Neuronal stem cell (in vitro differentiated cells): ENCODE measurements at places on chromosomes 12 and 14.

DNA sequence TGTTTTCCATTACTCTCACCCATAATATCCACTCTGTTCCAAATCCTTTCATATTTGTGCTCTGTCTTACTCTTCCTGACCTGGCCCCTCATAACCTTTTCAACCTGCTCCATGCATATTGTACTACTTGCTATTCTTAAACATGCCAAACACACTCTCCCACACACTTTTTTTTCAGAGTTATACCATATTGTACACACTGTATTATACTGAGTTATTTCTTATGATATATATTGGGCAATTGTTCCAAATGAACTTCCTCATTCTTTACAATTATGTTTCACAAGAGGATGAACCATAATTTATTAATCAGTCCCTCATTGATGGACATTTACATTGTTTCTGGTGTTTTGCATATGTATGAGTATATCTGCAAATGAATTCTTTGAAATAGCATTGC is 18.5 kb downstream of the ATL1 start:
- H3K4me1 ChIP-seq: no peaks in the 10 kb centered on the region
- H3K27me3 ChIP-seq: no peaks in the 10 kb centered on the region
- no peak overlapping the region for H3K27ac ChIP-seq
- no peak overlapping the region for H3K4me3 ChIP-seq
- no peak for DNase-seq

GRCh38 chr12:112837629-112838197 is 46.2 kb downstream of the RPH3A start:
- no peak overlapping the region for H3K27ac ChIP-seq
- DNase-seq: no peak
- no peaks in the 10 kb centered on the region for H3K27me3 ChIP-seq

GRCh38 chr12:124881123-124881522 is 17.5 kb upstream of the SCARB1 start:
- H3K4me3 ChIP-seq: no peak overlapping the region
- H3K4me1 ChIP-seq: peaks cover 6% of the 10 kb centered on the region
- H3K36me3 ChIP-seq: no peaks in the 10 kb centered on the region
- no peaks in the 10 kb centered on the region for H3K27me3 ChIP-seq
- no peak for DNase-seq
- no peak overlapping the region for H3K27ac ChIP-seq

DNA sequence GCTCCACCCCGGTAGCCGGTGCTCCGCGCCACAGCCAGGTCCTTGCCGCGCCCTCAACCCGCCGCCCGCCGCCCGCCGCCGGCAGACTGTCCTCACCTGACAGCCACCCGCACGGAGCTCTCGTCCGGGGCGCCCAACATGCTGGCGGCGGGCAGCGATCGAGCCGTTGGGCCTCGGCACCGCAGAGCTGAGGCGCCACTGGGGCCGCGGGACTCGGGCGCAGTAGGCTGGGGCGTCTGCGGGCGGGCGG is 164 bp downstream of the KIF21A start:
- peaks cover 3% of the 10 kb centered on the region for H3K4me1 ChIP-seq
- peak overlapping the region; percentile 85 for H3K4me3 ChIP-seq
- DNase-seq: no peak
- no peaks in the 10 kb centered on the region for H3K27me3 ChIP-seq

DNA sequence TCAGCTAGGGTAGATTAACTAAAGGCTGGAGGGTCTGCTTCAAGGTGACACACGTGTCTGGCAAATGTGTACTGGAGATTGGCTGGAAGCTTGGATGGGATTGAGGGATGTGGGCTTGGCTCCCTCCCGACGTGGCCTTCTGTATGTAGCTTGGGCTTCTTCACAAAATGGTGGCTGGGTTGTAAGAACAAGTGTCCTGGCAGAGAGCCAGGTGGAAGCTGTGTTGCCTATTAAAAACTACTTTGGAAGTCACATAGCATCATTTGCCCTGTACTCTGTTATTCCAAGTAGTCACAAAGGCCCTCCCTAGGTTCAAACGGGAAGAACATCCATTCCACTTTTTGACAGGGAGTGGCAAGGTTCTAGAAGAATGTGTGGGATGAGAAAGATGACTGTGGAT is 174.1 kb upstream of the PRICKLE1 start:
- no peak overlapping the region for H3K27ac ChIP-seq
- no peaks in the 10 kb centered on the region for H3K27me3 ChIP-seq
- no peaks in the 10 kb centered on the region for H3K36me3 ChIP-seq
- H3K4me3 ChIP-seq: no peak overlapping the region

DNA sequence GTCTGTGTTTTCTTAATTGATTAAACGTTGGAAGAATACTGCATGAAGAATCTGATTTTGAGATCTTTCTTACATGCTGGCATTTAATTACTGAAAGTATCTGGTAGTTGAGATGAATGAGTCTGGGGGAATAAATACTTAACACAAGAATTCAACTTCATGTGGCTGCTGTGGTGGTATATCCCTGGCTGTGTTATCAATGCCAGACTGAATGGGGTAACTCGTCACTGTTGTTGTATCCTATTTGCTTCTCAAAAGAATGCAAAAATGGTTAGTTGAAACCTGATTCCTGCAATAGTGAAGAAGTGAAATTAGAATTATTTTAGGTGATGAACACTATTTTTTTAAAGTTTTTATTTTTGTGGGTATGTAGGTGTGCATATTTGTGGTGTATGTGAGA is 72.5 kb downstream of the HMGA2 start:
- H3K27ac ChIP-seq: peak overlapping the region; percentile 94
- H3K36me3 ChIP-seq: no peaks in the 10 kb centered on the region
- DNase-seq: peak; percentile 26
- no peaks in the 10 kb centered on the region for H3K27me3 ChIP-seq

GRCh38 chr12:18383203-18383602 is 121.9 kb downstream of the PIK3C2G start:
- H3K4me1 ChIP-seq: peaks cover 7% of the 10 kb centered on the region
- peak; percentile 15 for DNase-seq
- H3K4me3 ChIP-seq: no peak overlapping the region
- no peak overlapping the region for H3K27ac ChIP-seq
- no peaks in the 10 kb centered on the region for H3K27me3 ChIP-seq

GRCh38 chr14:76826122-76826521 is at the start of gene LRRC74A:
LRRC74A (plus strand) TSS chr14:76826408; CDS start chr14:76826698, 290 bp downstream.
- H3K27ac ChIP-seq: no peak within 1 kb of the TSS
- no peaks in the 10 kb centered on the region for H3K27me3 ChIP-seq
- H3K4me3 ChIP-seq: no peak within 1 kb of the TSS
- no peaks in the 10 kb centered on the region for H3K36me3 ChIP-seq
- no peak for DNase-seq
- peaks cover 4% of the 10 kb centered on the region for H3K4me1 ChIP-seq

DNA sequence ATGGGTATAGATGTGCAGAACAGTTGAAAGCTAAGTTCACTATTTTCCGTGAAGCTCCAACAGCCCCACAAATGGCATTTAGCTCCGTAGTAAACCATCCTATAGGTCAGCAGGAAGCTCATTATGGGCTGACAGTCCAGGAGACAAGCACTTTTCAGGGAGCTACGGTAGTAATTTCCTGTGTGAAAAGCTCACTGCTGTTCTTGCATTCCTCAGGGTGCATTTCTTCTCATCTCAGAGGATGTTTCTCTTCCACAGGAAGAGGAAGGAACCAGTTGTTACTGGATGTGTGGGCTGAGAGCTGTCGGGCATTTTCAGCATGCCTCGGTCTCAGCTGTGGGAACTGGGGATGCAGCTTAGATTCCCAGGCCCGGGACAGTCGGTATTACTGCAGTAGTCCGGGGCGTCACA is 72.8 kb downstream of the GALNT4 start:
- H3K36me3 ChIP-seq: no peaks in the 10 kb centered on the region
- H3K27ac ChIP-seq: peak overlapping the region; percentile 86
- no peaks in the 10 kb centered on the region for H3K27me3 ChIP-seq
- no peak overlapping the region for H3K4me3 ChIP-seq
- H3K4me1 ChIP-seq: peaks cover 14% of the 10 kb centered on the region

- H3K27me3 ChIP-seq: no peaks in the 10 kb centered on the region
- H3K4me3 ChIP-seq: peak overlapping the region; percentile 84
- peak; percentile 11 for DNase-seq
- no peaks in the 10 kb centered on the region for H3K4me1 ChIP-seq
These were observed 538 bp upstream of the TIGAR start for GRCh38 chr12:4320497-4320852.

DNA sequence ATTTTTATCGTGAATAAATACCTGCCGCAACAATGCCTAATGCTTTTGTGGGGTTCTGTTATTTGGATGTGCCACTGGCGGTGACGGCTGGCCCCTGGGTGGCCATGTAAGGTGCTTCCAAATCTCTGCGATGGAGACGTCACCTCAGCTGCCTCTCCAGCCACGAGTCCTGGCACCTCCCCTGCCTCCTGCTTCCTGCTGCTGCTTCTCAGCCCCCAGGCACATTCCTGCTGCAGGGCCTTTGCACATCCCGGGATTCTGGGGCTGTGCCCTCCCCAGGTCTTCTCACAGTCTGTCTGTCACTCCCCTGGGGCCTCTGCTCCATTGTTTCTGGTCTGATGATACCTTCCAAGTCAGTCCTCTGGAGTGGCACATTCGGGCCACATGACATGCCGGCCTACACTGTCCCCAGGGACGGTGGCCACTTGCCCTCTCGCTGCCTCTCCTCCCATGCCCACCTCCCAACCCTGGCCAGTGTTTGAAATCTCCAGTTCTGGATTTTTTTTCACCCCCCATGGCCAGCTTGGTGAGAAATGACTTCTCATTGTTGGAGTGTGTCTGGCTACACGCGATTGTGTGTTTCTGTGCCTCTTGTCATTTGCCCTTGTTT is 151.8 kb downstream of the KIF26A start:
- no peak overlapping the region for H3K4me3 ChIP-seq
- H3K27ac ChIP-seq: no peak overlapping the region
- no peaks in the 10 kb centered on the region for H3K36me3 ChIP-seq
- peaks cover 7% of the 10 kb centered on the region for H3K27me3 ChIP-seq

DNA sequence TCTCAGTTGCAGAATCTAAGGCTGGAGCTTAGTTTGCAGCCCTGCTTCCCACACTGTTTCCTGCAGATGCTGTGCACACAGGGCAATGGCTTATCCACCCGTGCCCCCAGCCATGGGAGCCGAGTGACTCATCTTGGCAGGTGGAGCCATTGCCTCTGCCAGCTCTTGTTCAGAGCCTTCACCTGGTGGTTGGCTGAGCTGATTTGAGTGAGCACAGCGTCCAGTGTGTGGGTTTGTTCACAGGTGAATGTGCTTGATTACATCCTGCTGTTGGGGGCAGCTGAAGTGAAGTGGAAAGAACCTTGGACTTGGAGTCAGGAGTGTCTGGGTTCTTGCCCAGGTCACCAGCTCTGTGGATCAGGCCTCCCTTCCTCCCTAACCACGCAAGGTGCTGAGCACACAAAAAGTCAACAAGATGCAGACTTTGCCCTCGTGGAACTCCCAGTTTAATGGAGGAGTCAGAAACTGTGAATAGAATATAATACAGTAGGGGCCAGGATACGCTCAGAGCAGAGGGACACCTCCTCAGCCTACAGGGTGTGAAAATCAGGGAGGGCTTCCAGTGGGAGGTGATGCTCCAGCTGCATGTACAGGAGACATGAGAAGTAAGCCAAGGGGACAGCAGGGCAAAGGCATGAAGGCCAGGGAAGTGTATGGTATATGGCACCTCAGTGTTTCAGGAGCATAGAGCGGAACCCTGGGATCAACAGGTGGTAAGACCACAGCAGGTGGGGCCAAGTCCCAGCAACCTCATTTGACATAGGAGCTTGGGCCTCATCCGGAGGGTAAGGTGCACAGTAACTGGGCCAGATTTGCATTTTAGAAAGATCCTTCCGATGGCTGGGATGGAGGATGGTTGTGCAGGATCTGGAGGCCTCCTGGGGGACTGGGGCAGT is 22.8 kb downstream of the JDP2 start:
- DNase-seq: no peak
- no peak overlapping the region for H3K27ac ChIP-seq
- H3K4me1 ChIP-seq: peaks cover 53% of the 10 kb centered on the region
- peaks cover 2% of the 10 kb centered on the region for H3K36me3 ChIP-seq
- no peaks in the 10 kb centered on the region for H3K27me3 ChIP-seq

DNA sequence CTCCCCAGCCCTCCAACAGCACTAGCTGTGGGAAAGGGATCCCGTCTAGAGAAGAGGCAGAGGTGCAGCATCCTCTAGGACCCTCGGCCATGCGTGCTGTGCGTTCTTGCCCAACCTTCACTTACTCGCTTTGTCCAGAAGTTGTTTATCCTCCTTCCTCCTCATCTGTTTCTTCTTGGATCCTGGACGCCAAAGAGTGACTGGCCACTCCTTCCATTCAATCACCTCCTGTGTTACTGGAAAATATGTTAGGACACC is 140.5 kb downstream of the ZFP36L1 start:
- peaks cover 15% of the 10 kb centered on the region for H3K4me1 ChIP-seq
- H3K36me3 ChIP-seq: no peaks in the 10 kb centered on the region
- DNase-seq: no peak
- no peak overlapping the region for H3K27ac ChIP-seq
- no peaks in the 10 kb centered on the region for H3K27me3 ChIP-seq

GRCh38 chr14:32142341-32142740 is 59.5 kb upstream of the RNU6-7 start:
- H3K4me3 ChIP-seq: no peak overlapping the region
- no peaks in the 10 kb centered on the region for H3K4me1 ChIP-seq
- no peak for DNase-seq

DNA sequence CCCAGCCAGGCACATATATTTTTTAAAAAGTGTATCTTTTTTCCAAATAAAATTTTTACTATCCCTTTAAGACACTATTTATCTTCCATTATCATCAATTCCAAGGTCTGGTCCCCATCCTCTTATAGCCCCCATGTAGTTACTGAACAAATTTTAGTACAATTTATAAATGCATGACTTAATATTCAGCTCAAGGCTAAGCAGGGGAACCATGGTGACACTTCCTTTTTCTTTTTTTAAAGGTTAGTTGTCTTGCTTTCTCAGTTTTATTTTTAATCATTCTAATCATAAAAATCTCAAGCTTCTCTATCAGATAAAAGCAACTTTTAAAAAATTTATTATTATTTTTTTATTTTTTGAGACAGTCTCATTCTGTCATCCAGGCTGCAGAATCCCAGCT is 92.3 kb downstream of the TRAFD1 start:
- no peak for DNase-seq
- no peaks in the 10 kb centered on the region for H3K27me3 ChIP-seq
- peaks cover 71% of the 10 kb centered on the region for H3K36me3 ChIP-seq
- no peaks in the 10 kb centered on the region for H3K4me1 ChIP-seq
- no peak overlapping the region for H3K27ac ChIP-seq

GRCh38 chr12:66065150-66065549 is 65.4 kb downstream of the LLPH start:
- no peaks in the 10 kb centered on the region for H3K4me1 ChIP-seq
- no peak for DNase-seq
- H3K27ac ChIP-seq: no peak overlapping the region
- H3K4me3 ChIP-seq: no peak overlapping the region

DNA sequence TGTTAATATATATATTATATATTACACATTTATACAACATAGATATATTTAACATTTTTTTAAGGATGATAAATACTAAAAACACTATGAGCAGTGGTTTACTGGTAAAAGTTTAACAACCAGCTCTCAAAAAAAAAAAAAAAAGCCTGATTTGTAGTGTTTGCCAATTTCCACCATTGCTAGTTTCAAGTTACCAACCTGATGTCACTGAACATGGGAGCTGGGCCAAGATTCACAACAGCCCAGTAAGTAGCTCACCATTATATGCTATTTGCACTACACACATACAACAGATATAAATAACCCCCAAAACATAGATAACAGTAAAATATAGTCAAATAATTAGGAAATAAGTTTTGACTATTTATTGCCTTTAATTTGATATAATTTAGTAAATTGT is 28.9 kb upstream of the TMX1 start:
- H3K4me1 ChIP-seq: no peaks in the 10 kb centered on the region
- no peaks in the 10 kb centered on the region for H3K27me3 ChIP-seq
- DNase-seq: no peak
